ENCODE measurements at places on chromosomes 16 and 17.

DNA sequence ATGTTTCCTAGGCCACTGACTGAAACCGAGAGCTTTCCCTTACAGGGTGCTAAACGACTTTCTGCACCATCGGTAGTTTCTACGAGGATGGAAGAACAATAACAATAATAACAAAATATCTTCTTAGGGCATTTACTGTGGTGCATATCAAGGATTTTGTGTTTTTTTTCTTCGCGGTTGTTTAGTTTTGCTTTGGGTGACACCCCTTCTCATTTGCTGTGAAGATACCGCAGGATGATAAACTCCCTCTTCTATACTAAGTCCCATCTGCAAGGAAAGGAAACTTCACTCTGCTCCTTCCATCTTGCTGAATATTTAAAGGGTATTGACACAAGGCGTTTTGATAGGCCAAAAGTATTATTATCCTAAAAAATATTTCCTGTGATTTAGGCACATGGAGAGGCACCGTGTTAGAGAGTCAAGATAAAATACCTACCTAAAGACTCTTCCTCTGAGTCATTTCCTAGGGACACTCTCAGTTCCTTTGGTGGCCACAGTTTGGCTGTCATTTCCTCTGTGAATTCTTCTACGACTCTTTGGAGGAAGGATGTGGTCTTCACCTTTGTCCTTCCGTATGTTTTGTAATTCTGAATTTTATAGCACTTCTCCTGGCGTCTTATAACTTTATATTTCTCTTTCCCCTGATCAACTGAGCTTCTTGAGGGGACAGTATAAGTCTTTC lies 318.8 kb downstream of the CDH13 start:
- no peak for DNase-seq

GRCh38 chr16:88475037-88475436 lies 22.0 kb downstream of the ZFPM1 start:
- DNase-seq, result no peak

- no peak for DNase-seq
Observed at GRCh38 chr17:19781488-19782458, 33.7 kb upstream of the ALDH3A1 start.

DNA sequence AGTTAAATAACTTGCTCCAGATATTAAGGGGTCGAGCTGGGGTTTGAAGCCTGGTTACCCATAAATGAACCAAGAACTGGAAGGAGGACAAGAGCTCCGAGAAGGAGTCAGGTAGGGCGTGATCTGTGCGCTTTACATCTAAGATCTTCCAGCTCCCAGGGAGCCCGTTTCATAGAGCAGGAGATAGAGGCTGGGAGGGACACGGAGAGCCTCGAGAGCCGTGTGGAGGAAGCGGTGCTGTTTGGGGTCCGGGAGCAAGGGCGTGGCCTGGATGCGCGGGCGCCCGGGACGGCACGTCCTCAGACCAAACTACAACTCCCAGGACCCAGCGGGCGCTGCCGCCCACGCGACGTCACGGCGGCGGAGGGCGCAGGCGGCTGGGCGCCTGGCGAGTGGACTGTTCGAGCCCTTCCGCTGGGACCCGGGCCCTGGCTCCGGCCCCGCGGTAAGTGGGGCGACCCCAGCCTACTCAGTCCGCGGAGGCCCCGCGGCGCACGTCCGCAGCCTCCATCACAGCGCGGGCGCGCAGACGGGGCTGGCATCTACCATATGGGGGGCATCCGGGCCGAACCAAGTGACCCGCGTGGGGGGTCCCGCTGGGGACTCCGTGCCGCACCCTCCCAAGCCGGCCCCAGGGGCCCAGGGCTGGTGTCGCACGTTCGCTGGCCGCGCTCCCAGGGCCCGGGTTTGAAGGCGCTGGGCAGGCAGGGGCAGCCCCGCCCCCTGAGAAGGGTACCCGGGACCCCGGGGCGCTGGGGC lies at the start of gene BCKDK:
Gene BCKDK (plus strand): TSS at position 352 of the 759 bp plus-strand sequence. CDS start 838 bp downstream, outside the sequence.
- DNase-seq, result peak; percentile 33

- DNase-seq, result no peak
Observed at GRCh38 chr17:7213895-7214299, 5.7 kb downstream of the DLG4 start.

- DNase-seq, result no peak
Observed at GRCh38 chr16:57700781-57701551, 6.4 kb downstream of the DRC7 start.

- DNase-seq, result no peak
Observed at GRCh38 chr17:73933871-73934270, 269.6 kb upstream of the RPL38 start.

GRCh38 chr16:85171759-85172454 lies 59.6 kb upstream of the CIBAR2 start:
- DNase-seq, result no peak

DNA sequence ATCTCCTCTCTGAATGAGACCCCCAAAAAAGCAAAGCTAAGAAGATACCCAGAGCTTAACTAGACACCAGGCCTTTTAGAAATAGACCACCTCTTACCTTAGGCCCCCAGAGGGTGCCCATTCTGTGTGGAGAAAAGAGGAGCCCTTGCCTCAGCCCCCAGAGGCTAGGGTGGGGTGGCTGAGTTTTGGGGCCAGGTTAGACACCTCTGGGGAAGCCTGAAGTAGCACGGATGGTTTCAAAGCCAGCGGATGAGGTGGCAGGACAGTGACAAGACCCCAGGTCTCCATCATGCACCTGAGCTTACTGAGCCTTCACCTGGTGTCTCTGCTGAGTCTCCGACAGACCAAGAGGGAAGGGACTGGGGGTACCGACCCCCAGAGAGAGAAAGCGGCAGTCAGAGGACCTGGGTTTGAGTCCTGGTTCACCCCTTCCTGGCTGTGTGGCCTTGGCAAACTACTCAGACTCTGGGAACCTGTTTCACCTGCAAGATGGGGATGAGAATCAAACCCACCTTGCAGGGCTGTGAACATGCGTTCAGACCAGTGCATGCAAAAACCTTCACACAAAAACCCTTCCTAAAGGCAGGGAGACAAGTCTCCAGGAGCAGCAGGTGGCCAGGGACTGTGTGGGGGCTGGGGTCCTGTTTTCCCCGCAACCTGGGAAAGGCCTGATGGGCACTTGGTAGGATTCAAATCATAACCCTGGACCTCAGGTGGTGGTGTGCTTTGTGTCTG lies 7.7 kb downstream of the SCGB1C2 start:
- DNase-seq, result no peak

GRCh38 chr17:67725807-67726206 lies 8.1 kb downstream of the NOL11 start:
- DNase-seq, result no peak

GRCh38 chr16:88407807-88408206 lies 25.0 kb downstream of the ZNF469 start:
- DNase-seq, result no peak

DNA sequence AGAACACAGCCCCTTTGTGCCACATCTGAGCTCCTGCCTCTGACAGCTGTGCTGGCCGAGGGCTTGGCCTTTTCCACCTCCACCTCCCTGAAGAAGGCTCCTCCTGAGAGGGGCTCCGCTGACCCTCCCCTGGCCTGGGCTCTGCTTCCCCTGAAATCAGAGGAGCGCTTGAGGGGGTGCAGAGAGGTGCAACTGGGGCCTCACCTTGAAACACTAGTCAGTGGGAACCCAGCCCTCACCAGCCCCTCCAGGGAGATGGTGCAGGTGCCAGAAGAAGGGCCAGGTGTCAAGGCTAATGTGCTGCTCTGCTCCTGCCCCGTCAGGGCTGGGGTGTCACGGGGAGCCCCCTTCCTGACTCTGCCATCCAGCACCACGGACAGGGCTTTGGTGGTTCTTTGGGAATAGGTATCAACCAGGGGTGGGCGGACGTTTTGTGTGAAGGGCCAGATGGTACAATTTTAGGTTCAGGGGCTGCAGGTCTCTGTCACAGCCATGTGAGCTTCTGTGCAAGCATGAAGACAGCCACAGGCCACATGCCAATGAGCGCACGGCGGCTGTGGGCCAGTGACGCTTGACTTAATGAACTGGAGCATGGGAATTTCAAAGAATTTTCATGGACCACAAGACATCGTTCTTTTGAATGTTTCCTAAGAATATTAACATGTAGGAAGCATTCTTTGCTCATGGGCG lies 2.1 kb upstream of the ZG16B start:
- no peak for DNase-seq

DNA sequence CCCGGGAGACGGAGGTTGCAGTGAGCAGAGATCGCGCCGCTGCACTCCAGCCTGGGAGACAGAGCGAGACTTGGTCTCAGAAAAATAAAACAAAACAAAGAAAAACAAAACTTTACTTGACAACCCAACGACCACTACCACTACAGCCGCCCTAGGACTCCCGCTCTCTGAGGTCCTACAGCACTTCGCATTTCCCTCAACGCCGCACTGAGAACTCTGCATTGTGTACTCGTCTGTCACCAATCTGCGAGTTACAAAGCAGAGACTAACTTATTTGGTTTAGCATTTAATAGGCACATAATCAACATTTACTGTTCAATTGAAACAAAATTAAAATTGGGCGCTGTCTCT lies 479 bp upstream of the ZNF207 start:
- DNase-seq, result no peak

DNA sequence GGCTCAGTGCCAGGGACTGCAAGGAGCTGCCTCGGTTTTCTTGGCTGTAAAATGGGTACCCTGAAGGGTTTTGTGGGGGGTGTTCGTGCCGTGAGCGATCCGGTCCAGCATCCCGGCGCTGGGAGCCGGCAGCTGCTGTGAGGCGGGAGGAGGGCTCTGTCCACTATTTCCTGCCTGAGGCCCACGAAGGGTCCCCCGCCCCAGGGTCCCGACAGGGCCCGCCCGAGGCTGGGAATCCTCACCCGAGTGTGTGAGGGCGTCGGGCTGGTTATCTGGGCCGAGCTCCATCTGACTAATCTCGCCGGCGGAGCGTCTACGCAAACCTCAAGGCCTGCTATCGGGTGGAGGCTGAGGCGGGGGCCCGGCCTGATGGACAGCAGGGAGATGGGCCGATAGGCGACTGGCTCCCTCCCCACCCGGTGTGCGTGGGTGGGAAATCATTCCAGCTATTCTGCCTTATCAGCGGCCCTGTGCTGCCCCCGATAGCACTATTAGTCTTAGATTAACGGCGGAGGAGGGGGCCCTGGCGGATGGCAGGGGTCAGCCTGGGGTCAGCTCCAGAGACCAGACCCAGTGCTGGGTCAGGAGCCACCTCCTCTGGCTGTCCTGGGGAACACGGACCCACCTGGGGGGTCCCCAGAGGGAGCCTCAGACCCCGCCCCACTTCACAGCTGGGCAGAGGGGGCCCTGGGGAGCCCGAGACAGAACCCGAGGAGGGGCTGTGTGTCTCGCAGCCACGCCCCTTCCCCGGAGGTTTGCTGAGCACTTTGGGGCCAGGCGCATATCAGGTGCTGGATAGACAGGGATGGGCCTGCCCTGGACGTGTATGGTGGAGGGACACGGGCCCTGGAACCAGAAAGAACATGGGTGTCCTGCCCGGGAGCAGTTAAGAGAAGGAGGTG lies 44.7 kb downstream of the ZFPM1 start:
- no peak for DNase-seq

- no peak for DNase-seq
Observed at GRCh38 chr16:47865337-47865855, 290.4 kb downstream of the ABCC12 start.

DNA sequence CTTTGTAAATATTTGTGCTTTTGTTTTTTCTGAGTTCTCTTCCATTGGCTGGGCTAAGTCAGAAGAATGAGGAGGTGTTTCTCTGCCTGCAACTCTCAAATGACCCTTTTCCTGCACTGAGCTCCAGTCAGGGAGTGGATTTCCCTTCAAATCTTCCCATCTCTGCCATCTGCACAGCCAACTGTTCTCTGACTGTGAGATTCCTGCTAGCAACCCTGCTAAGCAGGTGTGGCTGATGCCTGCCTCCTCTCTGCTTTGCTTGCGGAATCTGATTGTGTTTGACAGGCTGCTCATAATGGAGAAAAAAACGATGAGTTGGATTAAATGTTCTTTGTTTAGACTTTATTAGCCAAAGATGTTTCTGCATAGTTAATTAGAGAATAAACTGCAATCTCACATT lies 519.8 kb downstream of the TMEM114 start:
- no peak for DNase-seq

- no peak for DNase-seq
Observed at GRCh38 chr17:40648384-40648968, 858 bp upstream of the SMARCE1 start.

- DNase-seq, result peak; percentile 15
Observed at GRCh38 chr16:3065069-3065741, at the start of gene IL32. Gene IL32, plus strand, starts transcription at chr16:3065640. Its CDS starts 172 bp downstream, at chr16:3065812.

DNA sequence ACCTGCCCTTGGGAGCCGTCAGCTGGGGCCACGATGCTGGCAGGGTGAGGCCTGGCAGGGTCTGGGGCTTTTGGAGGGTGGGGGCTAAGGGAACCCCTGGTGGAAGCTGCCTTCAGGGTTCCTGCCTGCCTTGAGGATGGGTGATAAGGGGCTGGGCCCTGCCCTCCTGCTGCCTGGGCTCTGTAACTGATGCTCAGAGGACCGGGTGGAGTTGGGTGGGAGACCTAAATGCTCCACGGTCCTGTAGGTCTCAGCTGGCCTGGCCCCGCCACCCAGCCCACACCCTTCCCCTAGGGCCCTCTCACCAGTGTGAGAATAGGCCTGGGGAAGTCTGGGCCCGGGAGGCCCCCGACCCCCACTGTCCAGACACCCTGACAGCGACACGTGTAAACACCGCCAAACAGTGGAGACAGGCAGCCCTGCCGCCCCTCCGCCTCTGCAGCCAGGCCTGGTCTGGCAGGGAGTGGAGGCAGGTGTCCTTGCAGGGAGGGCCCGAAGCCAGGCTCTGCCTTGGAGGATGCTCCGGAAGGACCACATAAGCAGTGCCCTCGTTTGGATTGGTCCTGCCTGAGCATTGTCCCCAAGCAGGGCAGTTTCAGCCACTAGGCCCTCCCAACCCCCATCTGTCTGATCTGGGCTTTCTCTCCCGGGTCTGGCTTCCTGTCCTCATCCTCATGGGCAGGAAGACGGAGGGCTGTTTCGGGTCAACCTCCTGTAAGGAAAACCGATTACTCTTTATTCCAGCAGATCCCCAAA lies 6.5 kb upstream of the BAHCC1 start:
- no peak for DNase-seq

DNA sequence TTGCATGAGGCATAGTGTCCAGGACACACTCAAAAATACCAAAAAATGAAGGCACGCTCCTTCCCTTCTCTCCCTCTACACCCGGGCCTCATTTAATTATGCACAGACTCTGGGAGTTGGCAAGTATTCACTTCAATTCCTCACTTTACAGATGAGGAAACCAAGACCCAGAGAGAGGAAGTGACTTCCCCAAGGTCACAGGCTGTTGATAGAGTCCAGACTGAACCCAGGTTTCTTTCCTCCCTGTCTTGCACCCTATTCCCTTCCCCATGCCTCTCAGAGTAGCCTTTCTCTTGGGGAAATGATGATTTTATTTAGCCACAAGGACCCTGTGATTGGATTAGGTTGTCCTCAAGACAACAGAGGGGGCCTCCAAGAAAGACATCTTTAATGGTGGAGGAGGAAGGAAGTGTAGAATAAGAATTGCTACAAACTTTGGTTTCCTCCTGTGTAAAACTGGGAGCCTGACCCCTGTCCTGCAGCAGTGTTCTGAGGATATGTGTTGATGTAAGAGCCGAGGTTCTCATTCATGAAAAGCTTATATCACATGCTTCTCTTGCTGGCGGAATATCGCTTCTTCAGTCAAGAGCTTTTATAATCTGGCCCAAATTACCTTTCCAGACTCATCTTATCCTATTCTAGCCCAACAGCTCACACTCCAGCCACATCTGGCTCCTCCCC lies 48.8 kb upstream of the SIAH1 start:
- no peak for DNase-seq

- DNase-seq, result no peak
Observed at GRCh38 chr17:76989519-76989918, 121.3 kb downstream of the MGAT5B start.

Measured in fibroblast of skin of left quadriceps (primary cell).